ENCODE measurements at places on chromosomes 12 and 14. TPM values are rescaled to one million over a fixed set of nuclear protein-coding genes. Genes with fewer than 3 reads are reported as not detected.

CIROP gene
- total RNA-seq: not detected

BEST3 gene
- not detected for total RNA-seq

PLCZ1 gene
- not detected for total RNA-seq

CABP1 gene
- total RNA-seq: 0.79 TPM

SERPINA5 gene
- total RNA-seq: not detected

PLEKHD1 gene
- total RNA-seq: 0.15 TPM

KRT6C gene
- total RNA-seq: not detected

HAL gene
- 0.70 TPM for total RNA-seq

SERPINA12 gene
- not detected for total RNA-seq

ANKS1B gene
- not detected for total RNA-seq

LRFN5 gene
- not detected for total RNA-seq

HCAR3 gene
- not detected for total RNA-seq

NEUROD4 gene
- not detected for total RNA-seq

WSCD2 gene
- not detected for total RNA-seq

All from activated naive CD4-positive, alpha-beta T cell treated with anti-CD3 and anti-CD28 coated beads, Interleukin-2, amount 10 ng/mL, durations not matched to agents 5 hours and 36 hours (primary cell).